ENCODE measurements at places on chromosomes 1 and 21.

GRCh38 chr21:15199414-15200383 is 134.9 kb upstream of the NRIP1 start:
- DNase-seq = no peak

DNA sequence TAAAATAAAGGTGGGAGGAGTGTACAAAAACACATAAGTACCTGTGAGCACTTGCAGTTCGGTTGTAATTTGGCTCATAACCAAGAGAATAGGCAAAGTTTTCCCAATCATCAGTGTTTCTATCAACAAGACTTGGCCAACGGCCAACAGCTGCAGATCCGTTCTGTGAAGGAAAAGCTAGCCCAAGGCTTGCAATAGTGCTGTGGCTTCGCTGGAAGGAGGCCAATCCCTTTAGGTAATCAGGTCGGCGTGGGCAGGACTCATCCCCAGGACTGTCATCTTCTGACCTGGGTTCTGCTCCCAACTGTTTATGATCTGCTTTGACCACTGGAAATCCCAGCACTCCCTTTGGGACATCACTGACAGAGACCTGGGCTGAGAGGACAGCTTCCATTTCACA is 107.8 kb downstream of the LYST start:
- DNase-seq = no peak

DNA sequence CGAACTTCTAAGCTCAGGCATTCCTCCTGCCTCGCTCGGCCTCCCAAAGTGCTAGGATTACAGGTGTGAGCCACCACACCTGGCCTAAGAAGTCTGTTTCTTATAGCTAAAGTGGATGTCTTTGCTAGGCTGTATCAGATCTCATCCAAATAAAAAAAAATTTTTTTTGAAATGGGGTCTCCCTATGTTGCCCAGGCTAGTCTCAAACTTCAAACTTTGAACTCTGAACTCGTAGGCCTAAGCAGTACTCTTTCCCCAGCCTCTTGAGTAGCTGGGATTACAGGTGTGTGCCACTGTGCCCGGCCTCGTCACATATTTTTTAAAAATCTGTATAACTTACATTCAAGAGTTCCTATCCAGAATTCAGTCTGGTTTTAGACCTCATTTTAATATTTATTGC is 40.5 kb downstream of the RPRD2 start:
- no peak for DNase-seq

DNA sequence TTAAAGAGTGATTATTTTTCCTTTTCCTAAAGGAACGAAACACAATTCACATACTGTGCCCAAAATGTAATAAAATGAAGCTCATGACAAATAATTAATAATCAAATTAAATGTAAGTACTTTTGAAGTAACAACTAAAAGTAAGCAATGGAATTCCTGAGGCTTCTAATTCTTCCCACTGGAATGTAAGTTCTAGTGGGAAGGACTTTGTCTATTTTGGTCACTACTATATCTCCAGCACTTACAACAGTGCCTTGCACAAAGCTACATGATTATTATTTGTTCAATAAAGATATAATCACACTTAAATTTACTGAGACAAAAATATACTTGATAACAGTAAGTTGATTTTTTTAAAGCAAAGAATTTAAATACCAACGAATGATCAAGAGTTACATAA is 128.8 kb downstream of the COQ8A start:
- no peak for DNase-seq

- DNase-seq = no peak
Observed at GRCh38 chr1:93740601-93741031, 59.0 kb upstream of the BCAR3 start.

Data from activated CD4-positive, alpha-beta T cell treated with anti-CD3 and anti-CD28 coated beads for 36 hours (primary cell).